ENCODE measurements at places on chromosomes 16 and 17.

DNA sequence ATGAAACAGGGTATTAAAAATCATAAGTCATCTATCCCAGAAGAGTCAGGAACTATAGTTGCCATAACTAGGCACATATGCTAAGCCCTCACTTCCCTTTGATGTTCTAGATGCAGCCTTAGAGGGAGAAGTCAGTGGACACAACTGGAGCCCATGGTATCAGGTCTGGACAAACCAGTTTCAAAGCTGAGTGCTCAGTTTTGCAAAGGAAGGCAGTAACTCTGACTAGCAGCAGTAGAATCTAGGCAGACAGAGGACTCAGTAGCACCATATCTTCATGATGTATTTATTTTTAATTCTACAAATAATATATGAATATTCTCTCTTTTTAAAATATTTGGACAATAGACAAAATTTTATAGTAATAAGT, 11.7 kb upstream of the FAM20A start:
- no peak for DNase-seq

DNA sequence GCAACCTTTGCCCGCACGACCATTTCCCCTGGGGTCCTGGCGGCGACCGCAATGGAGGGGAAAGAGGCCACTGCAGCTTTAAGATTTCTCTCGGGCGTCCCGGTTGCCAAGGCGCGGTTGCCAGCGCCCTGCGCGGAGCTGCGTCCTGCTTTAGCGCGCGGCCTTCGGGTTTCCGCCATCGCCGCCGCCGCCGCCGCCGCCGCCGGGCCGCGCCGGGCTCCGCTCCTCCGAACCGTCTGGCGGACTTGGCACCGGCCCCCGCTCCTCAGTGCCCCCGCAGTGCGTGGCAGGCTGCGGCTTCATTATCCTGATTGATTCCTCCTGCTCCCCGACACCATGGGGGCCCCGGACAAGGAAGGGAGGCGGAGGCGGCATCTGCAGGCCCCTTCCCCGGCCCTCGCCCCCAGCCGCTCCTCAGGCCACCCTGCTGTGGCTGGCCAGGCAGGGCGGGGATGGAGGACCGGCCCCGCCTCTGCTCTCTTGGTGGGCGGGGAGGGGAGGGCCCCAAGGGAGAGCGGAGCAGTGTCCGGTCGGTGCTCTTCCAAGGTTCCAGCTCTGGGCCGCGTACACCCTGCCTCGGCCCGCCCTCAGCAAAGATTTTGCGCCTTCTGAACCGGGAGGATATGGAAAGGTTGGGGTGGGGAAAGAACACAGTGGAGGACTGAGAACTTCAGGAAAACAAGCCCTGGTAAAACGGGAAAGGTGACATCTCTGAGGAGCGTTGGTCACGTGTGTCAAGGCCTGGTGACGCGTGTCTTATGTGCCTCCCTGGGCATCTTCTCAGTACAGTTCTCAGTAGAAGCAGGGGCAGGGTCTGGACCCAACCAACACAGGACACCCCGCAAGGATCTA, 34.0 kb downstream of the NEUROD2 start:
- DNase-seq = peak; percentile 75

DNA sequence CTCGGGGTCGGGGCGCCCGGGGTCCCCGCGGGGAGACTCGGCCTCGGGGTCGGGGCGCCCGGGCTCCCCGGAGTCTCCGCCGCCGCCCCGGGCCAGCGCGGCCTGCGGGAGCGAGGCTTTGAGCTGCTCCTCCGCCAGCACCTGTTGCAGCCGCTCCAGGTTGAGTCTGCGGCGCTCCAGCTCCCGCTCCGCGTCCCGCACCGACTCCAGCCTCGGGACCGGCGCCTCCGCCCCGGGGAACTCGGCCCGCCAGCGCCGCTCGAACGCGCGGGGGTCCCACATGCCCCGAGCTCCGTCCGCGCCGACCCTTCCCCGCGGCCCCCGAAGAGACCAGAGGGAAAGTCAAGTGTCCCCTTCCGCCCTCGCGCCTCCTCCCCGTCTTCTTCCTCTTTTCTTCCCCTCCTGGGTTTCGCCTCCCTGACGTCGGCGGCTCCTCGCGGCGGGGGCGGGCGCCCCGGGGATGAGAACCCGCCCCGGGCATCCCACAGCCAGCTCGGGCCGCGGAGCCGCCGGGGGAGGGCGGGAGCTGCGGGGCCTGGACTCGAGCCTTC, 40.8 kb upstream of the BHLHA9 start:
- DNase-seq = peak; percentile 88

DNA sequence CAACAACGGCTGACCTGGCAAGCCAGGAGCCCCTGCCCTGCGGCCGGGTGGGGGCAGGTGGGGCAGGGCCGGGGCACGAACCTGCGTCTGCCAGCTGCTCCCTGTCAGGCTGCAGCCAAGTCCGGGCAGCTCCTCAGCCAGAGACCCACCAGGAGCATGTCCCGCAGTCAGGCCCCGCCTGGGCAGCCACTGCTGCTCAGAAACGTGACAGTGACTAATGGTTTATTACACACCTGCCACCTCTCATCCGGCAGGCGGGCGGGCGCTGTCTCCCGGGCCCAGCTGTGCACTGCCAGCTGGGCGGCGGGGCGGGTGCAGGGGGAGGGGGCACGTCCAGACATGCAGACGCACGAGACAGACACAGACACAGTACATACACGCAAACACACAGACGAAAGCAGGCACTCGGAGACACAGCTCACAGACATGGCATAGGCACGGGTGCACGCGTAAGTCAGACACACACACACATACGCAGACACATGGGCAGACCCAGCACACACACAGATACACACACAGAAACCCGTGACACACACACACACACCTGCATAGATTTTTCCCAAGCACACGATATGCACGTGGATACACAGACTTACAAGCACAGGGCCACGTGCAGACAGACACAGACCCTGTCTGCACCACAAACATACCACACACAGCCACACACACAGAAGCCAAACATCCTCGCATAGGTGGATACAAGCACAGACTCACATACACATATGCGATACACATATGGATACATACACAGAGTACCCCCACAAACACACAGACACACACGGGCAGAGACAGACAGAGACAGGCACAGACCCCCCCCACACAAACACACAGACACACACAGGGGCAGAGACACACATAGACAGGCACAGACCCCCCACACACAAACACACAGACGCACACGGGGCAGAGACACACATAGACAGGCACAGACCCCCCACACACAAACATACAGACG, 248.3 kb upstream of the CIBAR2 start:
- no peak for DNase-seq

DNA sequence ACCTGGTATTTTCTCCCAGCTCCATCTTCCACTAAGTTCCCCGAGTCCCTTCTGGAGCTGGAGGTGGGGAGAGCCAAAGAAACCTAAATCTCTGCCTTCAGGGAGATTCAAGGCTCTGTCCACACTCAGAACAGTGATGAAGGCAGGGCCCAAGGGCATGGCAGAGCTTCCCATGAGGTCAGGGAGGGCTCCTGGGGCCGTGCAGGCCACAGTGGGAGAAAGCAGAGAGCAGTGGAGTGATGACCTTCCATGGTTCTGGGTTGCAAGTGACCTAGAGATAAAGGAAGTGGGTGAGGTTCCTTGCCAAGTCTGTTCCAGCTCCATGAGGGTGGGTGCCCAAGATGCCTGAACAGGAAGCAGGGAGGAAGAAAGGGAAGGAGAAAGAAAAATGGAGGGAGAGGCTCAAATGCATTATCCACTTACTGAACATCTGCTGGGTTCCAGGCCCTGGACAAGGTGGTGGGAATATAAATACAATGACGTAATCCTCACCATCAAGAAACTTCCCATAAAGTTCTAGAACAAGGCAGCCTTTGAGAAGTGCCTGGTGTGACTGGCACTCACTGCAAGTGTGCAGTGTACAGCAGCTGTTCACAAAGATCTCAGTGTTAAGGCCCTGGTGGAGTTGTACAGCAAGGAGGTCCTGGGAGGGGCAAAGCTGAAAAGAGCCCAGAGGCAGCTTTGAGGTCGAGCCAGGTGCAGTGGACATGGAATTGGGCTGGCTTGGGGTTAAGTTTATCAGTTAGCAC, 13.3 kb downstream of the TBKBP1 start:
- no peak for DNase-seq

GRCh38 chr17:73883175-73883574, 238.9 kb upstream of the SDK2 start:
- no peak for DNase-seq

DNA sequence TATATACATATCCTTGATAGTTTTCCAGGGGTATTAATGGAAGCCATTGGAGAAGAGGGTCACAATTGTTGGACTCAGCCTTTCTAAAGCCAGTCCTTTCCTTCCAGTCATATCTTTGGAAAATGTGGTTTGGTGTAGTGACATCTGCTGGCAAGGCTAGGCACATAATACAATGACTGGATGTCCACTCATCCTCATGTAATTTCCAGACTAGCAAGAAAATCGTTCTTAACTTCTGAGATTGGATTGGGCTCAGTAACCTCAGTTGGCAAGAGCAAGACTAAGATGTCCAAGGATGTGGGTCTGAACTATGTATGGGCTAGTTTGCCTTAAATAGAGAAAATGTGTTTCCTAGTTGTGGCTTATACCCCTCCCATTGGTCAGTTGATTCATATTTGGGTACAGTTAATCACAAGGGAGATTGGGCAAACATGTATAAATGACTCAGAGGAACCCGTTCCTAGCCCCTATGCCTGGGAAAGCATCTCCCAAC, 8.7 kb upstream of the KAT7 start:
- no peak for DNase-seq

GRCh38 chr17:2571523-2572303, 21.7 kb upstream of the PAFAH1B1 start:
- no peak for DNase-seq

GRCh38 chr17:68238871-68239253, 9.0 kb upstream of the AMZ2 start:
- DNase-seq = no peak

DNA sequence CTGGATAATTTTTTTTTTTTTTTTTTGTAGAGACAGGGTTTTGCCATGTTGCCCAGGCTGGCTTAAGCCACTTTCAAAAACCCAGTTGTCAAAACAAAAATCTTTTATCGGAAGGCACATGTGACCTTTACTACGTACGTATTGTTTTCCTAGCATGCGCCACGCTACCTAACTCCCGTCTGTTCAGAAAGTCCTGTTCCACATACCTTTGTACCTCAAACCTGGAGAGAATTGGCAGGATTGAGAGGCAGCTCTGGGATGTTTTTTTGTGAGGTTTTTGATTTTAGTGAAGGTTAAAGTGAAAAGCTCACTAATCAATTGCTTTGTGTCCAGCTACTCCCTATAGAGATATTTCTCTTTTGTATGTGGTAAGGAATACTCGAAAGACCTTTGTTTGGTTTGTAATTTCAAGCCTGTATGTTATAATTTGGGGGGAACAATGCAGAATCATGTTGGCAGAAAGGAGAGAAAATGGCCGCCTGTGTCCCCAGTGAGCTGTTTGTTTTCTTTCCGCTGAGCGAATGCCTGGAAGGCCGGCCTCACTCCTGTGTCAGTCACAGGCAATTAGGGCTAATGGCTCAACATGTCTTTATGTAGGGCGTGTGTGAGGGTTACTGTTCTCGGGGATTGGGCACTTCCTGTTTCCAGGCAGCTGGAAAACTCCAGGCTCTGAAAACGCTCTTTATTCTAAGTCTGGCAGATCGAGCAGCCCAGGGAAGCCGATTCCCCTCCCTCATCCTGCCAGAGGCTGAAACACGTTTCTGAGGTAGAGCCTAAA, 60.8 kb upstream of the CLEC18A start:
- peak; percentile 79 for DNase-seq
